AG08395 (cell line): ENCODE measurements at places on chromosomes 2 and 18.

- peak; percentile 75 for DNase-seq
Measured at GRCh38 chr18:55485666-55486065, 102.3 kb downstream of the TCF4 start.

- DNase-seq = no peak
Measured at GRCh38 chr2:219461669-219462068, 27.0 kb downstream of the SPEG start.

- DNase-seq = no peak
Measured at GRCh38 chr2:152813351-152813750, 94.9 kb downstream of the ARL6IP6 start.

DNA sequence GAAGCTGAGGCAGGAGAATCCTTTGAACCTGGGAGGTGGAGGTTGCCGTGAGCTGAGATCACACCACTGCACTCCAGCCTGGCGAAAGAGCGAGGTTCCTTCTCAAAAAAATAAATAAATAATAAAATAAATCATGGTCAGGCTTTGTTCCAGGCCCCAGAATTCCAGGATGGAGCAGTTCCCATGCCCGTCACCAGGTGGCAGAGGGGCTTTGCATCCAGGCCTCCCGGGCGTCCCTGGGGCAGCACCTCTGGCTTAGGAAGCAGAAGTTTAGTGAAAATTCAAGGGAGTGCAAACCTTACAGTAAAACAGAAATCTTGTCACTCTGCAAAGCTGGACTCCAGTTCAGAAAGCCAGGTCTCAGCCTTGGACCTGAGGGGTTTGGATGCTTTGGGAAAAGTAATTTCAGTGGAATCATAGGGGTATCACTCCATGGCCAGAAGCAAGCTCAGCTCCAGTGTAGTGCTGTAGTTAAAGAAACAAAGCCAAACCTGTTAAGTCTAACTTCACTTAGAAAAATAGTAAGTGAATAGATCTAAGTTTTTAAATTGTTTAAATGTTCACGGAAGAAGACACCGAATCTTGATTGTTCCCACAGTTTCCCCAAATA, 512.7 kb downstream of the CMPK2 start:
- DNase-seq = no peak

GRCh38 chr2:79180092-79180491, 20.5 kb upstream of the REG3A start:
- DNase-seq = no peak

- DNase-seq = no peak
Measured at GRCh38 chr2:171318463-171318934, 115.3 kb downstream of the METTL8 start.

GRCh38 chr2:134262684-134263083, 8.8 kb downstream of the MGAT5 start:
- DNase-seq = no peak

- DNase-seq = no peak
Measured at GRCh38 chr2:25831746-25832449, 46.4 kb downstream of the ASXL2 start.

DNA sequence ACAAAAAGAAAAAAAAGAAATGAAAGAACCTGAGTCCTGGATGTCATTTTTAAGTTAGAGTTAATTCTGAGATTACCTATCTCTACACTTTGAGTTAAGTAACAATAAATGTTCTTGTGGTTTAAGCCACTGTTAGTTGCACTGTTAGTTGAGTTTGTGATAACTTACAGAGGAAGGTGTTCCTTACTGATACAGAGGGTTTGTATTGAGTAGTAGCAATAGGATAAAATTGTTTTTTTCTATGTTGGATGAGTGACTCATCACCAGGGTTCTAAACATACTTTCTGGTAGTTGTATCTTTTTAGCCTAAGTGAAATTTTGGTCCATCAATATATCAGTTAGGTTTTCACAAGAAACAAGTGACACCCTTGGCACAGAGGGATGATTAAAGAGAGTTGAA, 4.0 kb upstream of the LCLAT1 start:
- DNase-seq = no peak

DNA sequence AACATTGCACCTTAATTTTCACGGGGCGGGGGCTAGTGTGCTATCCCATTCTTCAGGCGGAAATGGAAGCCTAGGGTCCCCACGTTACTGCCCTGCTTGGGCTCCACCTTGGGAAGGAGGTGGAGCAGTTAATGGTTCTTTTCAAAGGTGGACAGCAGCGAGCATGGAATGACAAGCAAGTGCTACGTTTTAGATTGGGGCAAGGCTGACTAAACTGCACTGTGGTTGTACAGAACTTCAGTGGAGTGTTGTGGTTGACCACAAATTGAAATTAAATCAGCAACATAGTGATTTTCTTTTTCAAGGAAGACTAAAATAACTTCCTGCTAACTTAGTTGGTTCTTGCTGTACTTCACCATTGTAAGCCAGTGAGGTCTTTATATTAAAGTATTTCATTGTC, 47.0 kb downstream of the CHRNA1 start:
- DNase-seq = peak; percentile 70

- DNase-seq = no peak
Measured at GRCh38 chr18:67300498-67300897, 216.0 kb downstream of the DSEL start.

GRCh38 chr2:23537991-23538390, 153.0 kb downstream of the KLHL29 start:
- DNase-seq = no peak

GRCh38 chr2:166106431-166107015, 21.3 kb downstream of the SCN1A start:
- no peak for DNase-seq

GRCh38 chr18:904218-905090, at the start of gene ADCYAP1:
ADCYAP1 (plus strand) TSS chr18:904871; CDS start chr18:905387, 516 bp downstream.
- no peak for DNase-seq

- DNase-seq = no peak
Measured at GRCh38 chr2:218485986-218486667, 67.2 kb downstream of the VIL1 start.

GRCh38 chr18:52242711-52243110, 97.3 kb upstream of the DCC start:
- no peak for DNase-seq

- DNase-seq = peak; percentile 75
Measured at GRCh38 chr18:58584200-58585127, 44.4 kb downstream of the ALPK2 start.

GRCh38 chr2:70690846-70691245, 77.2 kb downstream of the ADD2 start:
- DNase-seq = no peak

GRCh38 chr2:69359371-69359770, 27.7 kb downstream of the GFPT1 start:
- no peak for DNase-seq

DNA sequence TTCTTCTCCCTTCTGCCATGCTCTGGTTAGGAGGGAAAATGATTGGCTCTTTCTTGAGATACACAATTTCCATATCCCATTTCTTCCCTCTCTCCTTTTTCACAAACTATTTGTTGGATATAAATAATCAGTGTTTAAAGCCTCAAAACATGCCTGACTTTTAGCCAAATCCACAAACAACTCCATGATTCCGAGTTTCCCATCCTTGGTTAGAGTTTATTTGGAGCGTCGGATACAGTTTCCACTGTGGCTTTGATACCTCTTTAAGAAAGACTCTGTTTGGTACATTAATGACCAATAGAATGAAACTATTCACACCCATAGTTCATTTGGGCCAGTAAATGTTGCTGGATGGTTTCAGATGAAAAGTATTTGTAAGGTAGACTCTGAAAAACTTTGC, 5.9 kb upstream of the FHL2 start:
- DNase-seq = no peak

DNA sequence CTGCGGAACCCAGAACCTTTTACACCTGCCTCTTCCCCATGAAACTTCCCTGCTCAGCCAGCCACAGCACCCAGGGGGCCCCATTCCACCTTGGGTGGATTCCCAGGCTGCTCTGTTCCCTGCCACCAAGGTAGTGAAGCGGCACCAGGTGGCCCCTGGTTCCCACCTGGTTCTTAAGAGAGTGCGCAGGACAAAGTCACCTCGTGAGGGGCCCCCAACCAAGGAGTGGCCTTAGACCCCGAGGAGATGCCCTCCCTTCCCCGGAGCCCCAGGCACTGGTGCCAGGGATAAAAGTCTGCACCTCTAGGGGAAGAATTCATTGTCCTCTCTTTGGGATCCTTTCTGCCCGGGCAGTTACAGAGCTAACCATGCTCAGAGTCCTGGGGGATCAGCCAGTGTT, 3.1 kb upstream of the LPIN1 start:
- no peak for DNase-seq

DNA sequence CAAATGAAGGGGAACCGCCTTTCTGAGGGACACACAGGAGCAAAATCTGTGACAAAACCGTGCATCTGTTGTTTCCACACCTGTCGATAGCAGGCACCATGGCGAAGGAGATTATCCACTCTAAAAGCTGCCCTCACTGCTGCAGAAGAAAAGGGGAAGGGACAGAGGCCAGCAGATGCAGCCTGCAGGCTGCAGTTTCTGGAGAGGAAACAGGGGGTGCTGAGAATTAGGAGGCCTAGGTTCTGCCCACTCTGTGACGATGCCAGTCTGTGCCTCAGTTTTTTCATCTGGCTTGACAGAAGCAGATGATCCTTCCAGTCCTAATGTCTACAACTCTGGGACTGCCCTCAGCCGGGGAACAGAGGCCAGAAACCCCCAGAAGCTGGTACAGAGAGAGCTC, 17.7 kb downstream of the PAX8 start:
- DNase-seq = no peak

DNA sequence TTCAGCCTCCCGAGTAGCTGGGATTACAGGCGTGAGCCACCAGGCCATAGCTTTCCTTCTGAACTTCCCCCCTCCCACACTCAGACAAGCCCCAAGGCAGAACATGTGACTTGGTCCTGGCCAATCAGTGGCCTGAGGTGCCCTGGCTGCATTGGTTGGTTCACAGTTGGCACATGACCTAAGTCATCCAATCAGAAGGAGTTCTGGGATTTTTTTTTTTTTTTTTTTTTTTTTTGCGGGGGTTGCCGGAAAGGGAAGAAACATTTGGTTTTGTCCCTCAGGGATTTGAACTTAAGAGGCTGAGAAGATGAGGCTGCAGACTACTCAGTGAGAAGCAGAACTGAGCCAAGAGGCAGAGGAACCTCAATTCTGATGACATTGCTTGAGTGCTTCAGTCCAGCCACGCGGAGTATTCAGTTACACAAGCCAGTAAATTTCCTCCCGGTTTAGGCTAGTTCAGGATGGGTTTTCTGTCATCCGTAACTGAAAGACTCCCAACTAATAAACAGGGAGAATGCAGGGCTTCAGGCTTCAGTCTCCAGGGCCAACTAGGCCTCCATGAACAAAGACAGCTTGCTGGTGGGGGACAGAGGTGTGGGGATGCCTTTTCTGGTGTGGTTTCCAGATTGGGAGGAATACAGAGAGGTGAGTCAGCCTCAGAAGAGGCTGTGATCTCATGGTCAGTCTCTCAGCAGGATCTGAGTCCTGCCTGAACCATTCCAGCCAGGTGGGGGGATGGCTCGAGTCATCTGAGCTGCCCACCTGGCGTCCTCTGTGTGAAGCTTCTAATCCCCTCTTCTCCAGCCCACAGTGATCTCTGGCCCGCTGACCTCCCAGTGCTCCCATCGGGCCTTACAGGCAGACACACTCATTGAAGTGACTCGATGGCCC, 9.2 kb downstream of the PTMA start:
- peak; percentile 52 for DNase-seq

DNA sequence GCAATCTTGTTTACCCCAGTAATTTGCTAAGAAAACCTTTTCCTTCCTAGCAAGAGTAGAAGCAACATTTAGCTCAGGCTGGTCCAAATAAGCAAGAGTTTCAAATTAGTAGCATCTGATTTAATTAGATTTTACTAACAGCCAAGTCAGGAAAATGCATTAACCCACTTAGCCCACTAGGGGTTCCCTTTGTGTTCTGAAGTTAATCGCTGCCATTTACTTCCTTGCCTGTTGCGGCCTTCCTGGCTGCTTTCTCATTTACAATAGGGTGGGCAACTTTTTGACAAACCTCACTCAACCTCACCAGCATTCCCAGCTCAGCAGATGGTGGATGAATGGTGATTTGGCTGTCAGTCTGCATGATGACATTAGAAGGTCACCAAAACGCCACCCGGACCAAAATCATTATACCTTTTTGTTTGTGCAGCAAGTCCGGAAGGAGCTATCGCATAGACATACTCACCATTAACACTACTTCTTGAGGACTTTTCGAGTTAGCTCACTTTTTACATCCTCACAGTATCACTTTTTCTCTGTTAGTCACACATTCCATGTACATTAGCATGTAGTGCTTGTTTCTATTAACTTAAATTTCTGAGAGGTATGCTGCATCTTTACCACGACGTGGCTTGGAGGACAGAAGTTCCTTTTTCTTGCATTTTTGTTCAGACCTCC, 101.5 kb upstream of the SETBP1 start:
- peak; percentile 32 for DNase-seq

DNA sequence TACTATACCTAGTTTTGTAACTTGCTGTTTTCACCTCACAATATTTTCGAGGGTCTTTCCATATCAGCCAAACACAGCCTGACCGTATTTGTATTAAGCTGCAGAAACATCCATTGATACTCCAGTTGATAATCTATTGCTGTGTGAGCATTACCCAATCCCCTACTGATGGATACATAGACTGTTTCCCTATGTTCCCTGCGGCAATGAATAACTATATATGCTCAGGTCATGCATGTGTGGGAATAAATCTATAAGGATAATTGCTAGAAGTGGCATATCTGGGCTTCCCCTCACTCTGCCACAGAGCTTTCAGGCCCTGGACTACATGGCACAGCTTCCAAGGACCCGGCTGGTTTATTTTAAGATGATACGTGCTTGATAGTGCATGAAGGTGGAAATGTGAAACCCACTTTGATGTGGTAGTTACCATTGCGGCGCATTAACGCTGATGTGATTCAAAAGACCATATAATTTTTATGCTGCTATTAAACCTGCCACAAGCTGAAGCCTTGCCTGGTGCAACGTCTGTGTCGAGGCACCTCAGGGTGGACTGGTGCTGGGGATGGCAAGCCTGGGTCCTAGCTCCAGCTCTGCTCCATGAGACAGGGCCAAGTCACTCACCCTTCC, 130.8 kb upstream of the MSH6 start:
- no peak for DNase-seq

DNA sequence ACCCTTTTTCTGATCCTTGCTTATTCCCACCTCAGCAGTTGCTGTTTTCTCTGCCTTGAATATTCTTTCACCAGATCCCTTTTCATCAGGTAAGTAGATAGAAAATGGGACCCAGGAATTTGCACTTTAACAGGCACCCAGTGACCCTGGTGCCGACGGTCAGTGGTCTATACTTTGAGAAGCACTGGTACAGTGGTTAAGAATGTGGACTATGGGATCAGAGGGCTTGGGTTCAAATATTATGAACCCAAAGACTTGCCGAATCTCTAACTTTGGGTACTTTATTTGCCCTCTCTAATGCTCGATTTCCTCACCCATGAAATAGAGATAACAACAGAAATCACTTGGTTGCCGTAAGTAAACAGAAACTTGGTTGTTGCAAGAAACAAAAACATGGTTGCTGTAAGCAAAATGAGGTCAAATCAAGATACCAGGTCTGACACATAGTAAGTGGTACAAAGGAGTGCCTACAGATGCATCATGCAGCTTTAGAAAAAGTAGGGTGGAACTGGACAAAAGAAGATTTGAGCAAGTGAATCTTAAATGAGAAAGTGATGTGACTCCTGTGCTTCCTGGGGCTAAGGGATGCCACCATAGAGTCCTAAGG, 69.5 kb upstream of the GLS start:
- no peak for DNase-seq
